ENCODE measurements at places on chromosomes 5 and 9.

DNA sequence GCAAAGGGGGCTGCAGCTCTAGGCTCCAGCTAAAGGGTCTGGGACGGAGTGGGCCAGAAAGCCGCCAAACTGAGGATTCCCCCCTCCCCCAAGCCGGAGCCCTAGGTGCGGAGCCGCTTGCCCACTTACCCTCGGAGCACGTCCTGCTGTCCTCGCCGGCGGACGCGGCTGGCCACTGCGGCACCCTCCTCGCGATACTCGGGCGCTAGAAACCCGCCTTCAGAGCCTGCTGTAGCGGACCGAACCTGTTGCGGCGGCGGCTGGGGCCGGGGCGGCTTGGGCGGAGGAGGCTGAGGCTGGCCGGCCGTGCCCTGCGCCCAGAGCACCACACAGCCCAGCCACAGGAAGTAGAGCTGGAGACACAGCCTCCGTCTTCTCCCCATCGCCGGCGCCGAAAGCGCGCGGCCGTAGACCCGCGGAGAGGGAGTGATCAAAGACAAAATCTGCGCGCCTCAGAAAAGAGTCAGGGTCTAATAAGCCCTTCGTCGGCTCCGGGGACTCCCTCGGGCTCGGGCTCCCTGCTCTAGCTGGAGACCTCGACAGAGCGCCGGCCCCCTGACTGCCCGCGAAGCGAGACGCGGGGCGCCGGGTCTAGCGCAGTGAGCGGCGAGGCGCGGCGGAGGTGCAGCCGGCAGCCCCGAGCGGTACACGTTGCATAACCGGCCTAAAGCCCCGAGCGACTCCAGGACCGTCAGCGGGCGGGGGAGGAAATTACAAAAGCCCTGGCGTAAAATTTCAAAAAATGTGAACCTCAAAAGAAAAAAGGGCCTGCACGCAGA lies 635 bp downstream of the FBN2 start:
- no peak for DNase-seq

GRCh38 chr5:14706615-14707021 lies 42.1 kb downstream of the OTULIN start:
- no peak for DNase-seq

GRCh38 chr5:159405611-159406031 lies 75.3 kb upstream of the IL12B start:
- no peak for DNase-seq

- no peak for DNase-seq
Measured at GRCh38 chr9:75054368-75055001, 26.4 kb upstream of the CARNMT1 start.

DNA sequence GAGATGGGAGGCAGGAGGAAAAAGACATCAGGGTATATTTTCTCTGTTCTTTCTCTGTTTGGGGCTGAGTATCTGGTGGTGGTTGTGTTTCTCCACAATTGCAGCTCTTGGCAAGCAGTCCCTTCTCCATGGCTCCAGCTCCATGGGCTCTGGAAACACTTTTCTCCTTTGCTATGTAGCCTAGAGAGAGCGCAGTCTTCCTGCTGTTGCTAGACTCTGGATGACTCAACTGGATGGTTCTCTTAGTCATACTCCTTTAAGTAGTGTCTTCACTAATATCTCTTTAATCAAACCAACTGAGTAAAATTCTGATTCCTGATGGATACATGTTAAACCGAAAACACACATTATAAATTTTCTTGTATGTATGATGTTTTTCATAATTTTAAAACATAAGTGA lies 3.3 kb upstream of the PLGRKT start:
- no peak for DNase-seq

DNA sequence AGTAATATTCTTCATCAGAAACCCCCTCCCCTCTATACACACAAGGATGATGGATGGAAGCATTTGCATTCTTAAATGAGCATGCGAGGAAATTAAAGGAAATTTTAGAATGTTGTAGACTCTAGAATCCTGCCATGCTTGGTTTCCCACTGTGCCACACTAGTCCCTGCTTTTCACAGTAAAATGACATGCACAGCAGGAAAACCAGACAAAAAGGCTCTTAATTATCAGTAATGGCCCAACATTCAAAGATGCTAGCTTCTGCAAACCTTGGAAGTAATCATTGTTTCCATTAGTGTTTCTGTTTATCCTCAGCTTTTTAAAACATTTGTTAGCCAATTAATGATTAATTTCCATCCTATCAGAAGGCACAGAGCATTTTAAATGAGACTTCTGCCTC lies 255.8 kb downstream of the SLCO4C1 start:
- no peak for DNase-seq

- DNase-seq, result no peak
Measured at GRCh38 chr9:97673922-97674321, 23.2 kb downstream of the XPA start.

GRCh38 chr5:38642189-38642911 lies 85.9 kb upstream of the LIFR start:
- no peak for DNase-seq

- DNase-seq, result no peak
Measured at GRCh38 chr9:116589392-116590354, 97.4 kb upstream of the TRIM32 start.

DNA sequence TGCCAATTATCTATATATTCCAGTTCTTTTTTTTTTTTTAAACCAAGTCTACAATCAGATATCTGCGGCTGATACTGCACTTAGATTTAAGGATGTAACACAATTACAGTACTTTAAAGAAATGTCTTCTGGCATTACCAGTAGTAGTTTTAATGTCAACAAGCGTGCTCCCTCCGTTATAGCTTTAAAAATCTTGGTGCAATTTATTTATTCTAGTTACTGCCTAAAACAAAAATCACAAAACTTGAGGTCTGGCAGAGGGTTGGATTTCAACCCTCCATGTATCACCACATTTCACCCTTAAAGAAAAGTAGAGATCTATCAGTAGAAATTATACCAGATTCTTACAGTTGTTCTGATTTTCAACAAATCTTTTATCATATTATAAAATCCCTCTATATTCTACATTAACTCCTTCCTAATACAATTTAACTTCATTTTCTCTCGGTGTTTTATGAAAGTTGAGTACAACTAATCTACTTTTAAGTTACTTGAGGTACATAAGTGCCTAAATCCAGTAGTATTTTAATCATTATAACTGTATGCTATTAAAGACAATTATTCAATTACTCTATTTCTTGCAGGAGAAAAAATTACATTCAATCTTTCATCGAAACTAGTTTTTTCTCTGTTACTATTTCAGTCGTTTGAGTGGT lies 2.0 kb upstream of the RICTOR start:
- peak; percentile 77 for DNase-seq

DNA sequence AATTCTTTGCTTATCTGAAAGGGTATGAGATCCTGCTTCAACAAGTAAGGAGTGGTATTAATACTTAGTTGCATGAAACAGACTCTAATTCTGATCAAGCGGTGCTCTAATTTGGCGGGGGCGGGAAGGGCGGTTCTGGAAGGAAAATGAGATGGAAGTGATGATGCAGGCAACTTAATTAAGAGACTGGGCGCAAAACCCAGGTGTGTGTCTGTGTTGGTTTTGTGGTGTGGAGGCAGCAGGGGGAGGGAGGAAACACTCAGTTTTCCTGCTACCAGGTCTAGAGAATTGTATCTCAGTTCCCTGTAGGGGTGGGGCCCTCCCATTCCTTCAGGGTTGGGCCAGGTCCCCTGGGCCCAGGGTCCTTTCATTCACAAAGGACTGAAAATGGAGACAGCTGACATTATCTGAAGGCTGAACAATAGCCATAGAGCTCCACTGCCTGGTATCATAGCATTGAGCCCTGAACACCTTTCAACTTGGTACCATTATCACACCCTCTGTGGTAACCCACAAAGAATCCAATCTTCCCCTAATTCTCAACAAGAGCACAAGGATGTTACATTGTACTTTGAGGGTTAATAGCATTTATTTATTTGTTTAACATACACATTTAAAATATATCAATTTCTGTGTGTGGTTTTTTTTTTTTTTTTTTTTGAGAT lies 17.2 kb upstream of the C5orf47 start:
- no peak for DNase-seq

DNA sequence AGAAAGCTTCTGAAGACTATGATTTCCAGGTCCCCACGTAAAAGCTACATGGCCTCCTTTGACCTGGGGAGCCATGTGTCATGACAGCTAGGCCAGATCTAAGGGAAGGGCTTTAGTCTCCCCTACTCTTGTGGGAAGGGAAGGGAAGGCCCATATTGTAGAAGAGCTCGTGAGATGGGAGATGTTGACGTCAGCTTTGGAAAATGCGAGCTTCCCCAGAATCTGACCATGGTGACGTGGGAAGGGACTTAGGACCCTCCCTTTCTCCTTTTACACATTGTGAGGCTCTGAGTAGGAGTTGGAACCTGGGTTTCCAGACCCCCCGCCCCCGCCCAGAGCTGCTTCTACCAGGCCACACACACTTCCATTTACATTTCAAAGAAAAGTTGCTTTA lies 165.5 kb downstream of the SYK start:
- DNase-seq, result no peak

- DNase-seq, result peak; percentile 22
Measured at GRCh38 chr5:141172381-141173204, at the start of gene PCDHB7. Gene PCDHB7 (plus strand): TSS chr5:141172644. CDS start chr5:141172836, 192 bp downstream.

- no peak for DNase-seq
Measured at GRCh38 chr5:154811239-154811638, 39.2 kb downstream of the FAXDC2 start.

DNA sequence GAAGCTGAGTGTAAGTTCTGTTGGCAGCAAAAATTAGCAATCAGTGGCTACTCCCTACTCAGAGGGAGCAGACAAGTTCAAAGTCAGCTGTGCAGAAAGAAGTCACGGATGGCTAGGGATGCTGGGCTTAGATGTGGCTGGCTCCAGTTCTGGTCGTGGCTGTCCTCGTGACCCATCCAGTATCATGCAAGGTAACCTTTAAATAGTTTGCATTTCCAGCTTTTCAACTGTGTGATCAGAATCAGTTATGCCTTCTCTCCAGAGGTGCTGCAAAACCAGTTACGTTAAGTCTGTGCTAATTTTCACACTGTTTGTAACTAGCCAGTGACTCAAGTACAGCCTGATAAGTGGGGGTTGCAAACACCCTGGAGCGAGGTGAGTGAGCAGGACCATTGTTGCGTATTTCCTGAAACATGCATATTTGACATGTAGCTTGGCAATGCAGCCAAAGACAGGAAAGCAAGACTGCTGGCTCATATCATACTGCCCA lies 302.4 kb downstream of the ATPSCKMT start:
- no peak for DNase-seq

GRCh38 chr5:6510132-6510531 lies 61.5 kb downstream of the UBE2QL1 start:
- DNase-seq, result no peak

GRCh38 chr5:76422227-76422626 lies 19.1 kb downstream of the IQGAP2 start:
- no peak for DNase-seq

DNA sequence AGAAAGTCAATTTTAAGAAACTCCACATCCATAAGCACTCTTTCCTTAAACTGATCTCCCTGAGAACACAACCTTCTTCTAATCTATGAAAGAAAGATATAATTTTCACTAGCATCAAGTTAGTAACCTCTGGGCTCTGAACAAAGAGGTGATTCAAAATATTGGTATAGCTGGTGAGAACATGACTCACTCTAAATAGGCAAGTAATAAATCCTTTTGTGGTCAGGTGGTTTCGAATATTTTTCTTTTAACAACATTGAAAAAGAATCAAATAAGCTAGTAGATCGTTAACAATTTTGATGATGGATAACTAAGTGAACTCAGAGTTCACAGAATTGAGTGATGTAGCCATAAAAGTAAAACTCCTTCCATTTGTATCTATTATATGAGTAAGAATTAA lies 150.6 kb upstream of the IQGAP2 start:
- DNase-seq, result no peak
